ENCODE measurements at places on chromosomes 7 and 10.

GRCh38 chr10:71052076-71052660 is 160.2 kb upstream of the UNC5B start:
- DNase-seq = no peak

DNA sequence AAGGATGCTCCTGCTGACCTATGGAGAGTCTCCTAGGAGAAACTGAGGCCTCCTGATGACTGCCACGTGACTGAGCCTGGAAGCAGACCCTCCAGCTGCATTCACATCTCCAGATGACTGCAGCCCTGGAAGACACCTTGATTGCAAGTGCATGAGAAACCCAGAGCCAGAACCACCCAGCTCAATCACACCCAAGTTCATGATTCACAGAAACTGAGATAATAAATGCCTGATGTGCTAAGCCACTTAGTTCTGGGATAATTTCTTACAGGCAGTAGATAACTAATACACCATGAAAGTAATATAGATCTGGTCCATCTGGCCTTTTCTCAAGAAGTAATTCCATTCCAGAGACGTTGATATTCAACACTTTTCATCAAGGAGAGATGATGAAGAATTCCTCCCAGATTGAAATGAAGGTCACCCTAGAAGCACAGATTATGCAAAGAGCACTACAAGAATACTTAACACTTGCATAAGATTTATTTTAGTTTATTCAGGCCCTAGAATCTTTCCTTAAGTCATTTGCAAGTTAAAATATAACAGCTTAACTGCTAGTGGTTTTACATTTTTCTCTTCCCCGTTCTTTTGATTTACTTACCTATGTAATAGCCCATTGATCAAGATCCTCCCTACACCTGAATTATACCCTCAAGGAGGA is 208.2 kb upstream of the INHBA start:
- DNase-seq = no peak

DNA sequence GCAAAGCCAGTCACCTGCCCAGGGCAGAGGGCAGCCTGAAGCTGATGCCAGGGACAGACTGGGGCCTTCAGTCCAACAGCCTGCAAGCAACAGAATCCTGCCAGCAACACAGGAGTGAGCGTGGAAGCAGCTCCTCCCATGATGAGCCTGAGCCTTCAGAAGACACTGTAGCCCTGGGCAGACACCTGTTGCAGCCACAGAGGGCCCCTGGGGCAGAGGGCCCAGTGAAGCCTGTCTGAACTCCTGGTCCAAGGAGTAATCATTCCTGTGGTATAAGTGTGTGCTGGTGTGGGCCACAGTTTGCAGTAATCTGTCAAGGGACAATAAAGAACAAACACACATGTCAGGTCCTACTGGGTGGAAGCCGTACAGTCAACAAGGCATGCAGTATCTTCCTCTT is 2.9 kb upstream of the PFKP start:
- no peak for DNase-seq

- DNase-seq = no peak
These were observed 194.2 kb downstream of the CAMK1D start for GRCh38 chr10:12543589-12543988.

DNA sequence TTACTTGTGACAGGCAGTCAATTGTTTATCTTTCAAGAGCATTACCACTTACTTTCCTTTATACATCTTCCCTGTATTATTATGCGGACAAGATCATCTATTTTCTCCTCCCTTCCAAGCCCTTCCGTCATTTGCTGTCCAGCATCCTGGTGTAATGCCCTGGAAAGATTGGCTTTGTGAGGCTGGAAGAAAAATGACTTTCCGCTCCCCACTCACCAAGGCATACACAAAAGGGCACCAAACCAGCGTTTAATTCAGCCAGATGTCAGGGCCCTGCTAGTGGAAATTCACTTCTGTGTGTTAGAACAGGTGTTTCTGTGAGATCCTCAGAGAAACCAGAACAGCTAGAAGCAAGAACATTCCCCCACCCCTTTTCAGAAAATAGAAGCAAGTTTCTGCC is 128.1 kb upstream of the NANOS1 start:
- no peak for DNase-seq

- DNase-seq = no peak
These were observed 24.5 kb downstream of the PLXDC2 start for GRCh38 chr10:19840776-19841175.

- DNase-seq = no peak
These were observed 575 bp downstream of the DLG5 start for GRCh38 chr10:77925795-77926565.

DNA sequence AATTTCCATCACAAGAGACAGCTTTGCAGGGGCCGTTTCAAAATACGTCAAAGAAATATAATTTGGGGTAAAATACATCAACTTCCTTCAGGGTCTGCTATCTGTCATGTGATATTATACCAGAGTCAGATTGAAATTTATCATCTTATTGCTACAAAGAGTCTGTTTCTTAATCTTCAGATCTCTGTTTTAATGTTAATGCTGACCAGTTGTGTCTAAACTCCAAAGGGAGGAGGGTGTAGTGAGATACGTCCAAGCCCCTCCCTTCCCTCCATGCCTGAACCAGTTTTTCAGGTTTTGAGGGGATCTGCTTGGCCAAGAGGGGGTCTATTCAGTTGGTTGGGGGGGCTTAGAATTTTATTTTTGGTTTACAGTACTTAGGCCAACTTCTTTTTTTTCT is 891.6 kb downstream of the GRM8 start:
- no peak for DNase-seq

GRCh38 chr10:20984662-20985061 is 87.6 kb upstream of the NEBL start:
- DNase-seq = no peak

- peak; percentile 37 for DNase-seq
These were observed 10.5 kb upstream of the MTPAP start for GRCh38 chr10:30359373-30360206.

GRCh38 chr7:155986497-155987160 is 174.4 kb upstream of the SHH start:
- no peak for DNase-seq

GRCh38 chr10:123746061-123746460 is 79.9 kb downstream of the GPR26 start:
- no peak for DNase-seq

- DNase-seq = no peak
These were observed 237.5 kb downstream of the DNAJB6 start for GRCh38 chr7:157574120-157574825.

- DNase-seq = peak; percentile 12
These were observed 63.9 kb downstream of the TMEM209 start for GRCh38 chr7:130141161-130141883.

- DNase-seq = no peak
These were observed 134.3 kb downstream of the PLXNA4 start for GRCh38 chr7:132441935-132442334.

- no peak for DNase-seq
These were observed 9.4 kb downstream of the ABCB5 start for GRCh38 chr7:20624666-20625385.

DNA sequence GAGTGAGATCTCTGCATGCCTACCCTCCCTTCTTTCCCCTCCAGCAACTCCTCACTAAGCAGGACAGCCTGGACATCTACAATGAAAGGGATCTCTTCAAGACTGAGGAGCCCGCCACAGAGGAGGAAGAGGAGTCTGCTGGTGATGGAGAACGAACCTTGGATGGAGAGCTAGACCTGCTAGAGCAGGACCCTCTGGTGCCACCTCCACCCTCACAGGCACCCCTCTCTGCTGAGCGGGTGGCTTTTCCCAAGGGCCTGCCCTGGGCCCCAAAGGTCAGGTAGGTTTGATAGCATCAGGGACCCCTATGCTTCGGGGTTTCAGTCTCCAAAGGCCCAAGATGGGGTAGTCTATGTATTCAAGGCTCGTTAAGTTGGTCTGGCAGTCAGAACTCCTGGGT is 23.9 kb downstream of the STRIP2 start:
- DNase-seq = no peak

GRCh38 chr7:128361411-128362379 is at the start of gene PRRT4:
TSS of gene PRRT4 (minus strand) at chr7:128361690.
- no peak for DNase-seq

- DNase-seq = no peak
These were observed 157.3 kb upstream of the COL1A2 start for GRCh38 chr7:94237417-94237816.

DNA sequence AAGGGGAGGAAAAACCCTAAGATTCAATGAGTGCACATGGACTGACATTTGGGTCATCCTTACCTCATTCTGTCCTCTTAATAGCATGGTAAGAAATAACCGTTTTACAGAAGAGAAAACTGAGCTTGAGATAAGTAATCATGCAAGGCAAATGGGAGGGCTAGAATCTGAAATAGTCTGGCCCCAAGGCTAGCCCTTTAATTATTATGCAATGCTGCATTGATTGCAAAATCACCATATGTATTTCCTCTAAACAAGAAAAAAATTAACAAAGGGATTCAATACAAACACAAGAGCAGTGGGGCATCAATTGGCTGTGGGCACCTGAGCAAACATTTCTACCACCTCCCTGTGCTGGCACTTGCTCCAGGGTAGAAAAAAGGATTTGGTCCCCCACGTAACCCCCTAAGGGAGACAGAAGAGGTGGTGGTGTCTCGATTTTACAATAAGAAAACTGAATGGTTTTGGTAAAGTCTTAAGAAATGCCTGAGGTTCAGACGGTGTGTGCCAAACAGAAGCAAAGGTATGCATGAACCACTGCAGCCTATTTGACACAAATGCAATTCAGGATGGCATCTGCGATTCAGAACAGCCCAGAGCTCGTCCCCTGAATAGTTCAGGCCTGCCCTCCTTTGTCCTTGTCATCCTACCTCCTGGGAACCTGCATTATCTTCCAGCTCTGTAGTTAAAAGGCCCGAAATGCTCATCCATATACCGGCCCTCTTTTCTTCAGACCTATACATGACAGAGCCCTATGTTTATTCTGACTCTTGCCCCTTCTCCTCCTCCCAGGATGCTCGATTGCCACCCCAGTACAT is 23.6 kb downstream of the PIP4K2A start:
- no peak for DNase-seq

GRCh38 chr7:80935991-80936780 is 17.3 kb upstream of the SEMA3C start:
- DNase-seq = no peak

- DNase-seq = no peak
These were observed 113.8 kb downstream of the PRPF18 start for GRCh38 chr10:13700473-13701144.

DNA sequence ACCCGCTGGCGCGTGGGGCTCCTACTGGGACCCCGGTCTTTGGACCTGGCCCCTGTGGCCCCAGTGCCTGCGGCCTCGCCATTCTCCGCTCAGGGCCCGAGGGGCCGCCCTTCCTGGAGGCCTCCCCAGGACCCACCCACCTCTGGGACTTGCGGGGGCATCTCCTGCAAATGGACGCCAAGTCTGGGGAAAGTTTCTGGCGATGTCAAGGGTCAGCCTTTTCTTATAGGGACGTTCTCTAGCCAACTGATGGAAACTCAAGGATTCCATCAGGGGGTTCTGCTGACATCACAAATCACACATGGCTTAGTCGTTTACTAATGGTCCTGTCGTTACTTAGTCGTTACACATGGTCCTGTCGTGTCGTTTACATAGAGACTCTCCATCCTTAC is 57.7 kb upstream of the RHOBTB1 start:
- DNase-seq = no peak

GRCh38 chr7:88346357-88346756 is 39.7 kb upstream of the STEAP4 start:
- no peak for DNase-seq

DNA sequence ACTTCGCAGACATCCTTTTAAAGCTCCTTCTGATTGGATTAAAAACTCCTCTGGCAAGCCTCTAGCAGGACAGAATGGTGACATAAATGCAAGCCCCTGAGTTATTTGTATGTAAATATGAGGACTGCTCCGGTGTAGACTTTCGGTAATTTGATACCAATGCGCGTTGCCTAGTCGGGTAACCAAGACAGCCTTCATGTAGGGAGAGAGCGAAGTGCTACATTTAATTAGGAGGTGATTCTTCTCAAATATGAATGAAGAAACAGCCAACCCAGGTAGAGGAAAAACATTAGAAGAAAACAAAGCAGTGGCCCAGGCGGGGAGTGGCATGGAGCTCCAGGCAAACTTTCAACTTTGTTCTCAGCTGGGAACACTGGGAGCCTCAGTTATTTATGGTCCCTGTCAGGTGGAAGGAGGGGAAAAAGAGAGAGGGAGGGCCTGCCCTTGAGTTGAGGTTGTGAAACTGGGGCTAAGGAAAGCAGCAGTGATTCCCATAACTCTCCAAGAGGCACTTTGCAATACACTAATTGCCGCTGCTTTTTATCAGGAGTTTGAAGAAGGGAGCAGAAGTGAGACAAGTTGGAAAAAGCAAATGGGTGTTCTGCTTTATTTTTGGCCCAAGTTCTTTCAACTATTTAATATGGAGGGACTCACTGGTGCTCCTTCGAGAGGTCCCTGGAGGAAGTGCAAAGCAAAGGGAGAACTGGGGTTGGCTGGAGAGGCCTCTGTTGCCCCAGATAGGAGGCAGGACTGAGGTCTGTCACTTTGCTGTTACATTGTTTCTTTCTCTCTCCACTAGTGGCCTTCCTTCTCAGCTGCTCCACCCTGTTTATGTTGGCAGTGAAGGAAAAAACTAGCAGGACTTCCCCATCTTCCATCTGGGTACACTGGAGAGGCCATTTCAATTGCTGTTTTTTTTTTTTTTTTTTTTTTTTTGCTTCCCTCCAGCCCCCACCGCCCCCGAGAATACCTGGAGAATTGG is 234.6 kb upstream of the CCDC6 start:
- no peak for DNase-seq

DNA sequence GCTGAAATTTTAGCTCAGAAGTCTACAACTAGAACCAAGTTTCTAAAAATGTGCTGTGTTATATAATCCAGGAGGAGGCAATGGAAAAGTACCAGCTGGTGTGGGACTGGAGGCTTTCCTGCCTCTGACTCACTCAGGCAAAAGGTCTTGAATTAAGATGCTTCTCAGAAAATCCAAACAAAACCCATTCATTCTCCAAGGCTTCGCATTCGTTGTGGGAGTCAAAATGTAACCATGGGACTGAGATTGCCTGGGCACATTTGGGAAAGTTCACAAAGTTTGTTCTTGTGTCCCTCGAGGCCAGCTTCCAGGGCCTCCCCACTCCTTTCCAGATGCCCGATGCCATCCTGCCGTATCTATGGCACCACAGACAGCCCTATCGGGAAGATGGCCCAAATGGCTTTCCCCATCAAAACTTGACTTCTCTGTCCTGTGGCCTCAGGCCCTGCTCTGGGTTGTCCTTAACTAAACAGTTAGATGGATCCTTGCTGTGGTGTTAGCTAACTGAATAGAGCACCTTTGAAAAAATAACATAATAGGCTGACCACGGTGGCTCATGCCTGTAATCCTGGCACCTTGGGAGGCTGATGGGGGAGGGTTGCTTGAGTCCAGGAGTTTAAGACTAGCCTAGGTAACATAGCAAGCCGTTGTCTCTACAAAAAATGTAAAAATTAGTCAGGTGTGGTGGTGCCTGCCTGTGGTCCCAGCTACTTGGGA is 180.5 kb downstream of the PFKFB3 start:
- no peak for DNase-seq

DNA sequence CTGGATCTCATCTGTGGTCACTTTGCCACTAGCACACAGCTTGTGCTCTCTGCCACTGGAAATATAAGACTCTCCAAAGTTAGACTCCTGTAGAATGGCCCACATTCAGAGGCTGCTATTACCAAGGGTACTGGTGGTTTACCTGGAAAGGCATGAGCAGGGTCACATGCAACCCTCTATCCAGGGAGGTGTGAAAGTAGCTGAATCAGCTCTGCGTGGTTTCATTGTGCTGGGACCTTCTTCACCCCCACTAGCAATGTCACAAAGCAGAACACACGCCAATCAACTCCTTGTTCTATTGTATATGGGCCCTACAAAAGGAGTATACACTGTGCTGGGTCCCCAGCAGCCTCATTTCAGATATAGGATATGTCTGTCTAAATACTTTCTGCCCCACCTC is 353.6 kb upstream of the AUTS2 start:
- DNase-seq = no peak
